ENCODE measurements at places on chromosomes 5 and 9.

GRCh38 chr9:8760000-8760767 lies 960.6 kb upstream of the DMAC1 start:
- no peak for DNase-seq

DNA sequence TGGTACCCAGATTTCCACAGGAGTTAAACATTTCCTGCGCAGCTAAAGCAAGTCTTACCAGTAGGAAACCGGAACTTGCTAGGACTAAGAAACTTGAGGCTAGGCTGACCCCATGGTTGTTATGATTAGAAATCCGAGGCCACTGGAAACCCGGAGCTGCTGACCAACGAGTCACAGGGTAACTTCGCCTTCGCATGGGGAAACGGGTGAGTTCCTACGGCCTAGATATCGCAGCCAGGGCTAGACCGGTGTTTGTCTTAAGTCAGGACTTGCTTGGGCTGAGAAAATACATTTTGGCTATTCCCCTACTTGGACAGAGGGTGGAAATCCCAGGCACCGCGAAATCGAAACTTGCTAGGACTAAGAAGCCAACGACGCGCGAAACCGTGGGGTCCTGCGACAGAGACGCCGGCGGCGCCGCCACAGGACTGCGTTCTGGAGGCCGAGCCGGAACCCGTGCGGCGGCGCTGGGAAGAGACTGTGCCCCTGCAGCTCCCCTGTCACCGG lies 1.6 kb upstream of the ANXA2R start:
- DNase-seq = no peak

- DNase-seq = peak; percentile 37
Measured at GRCh38 chr5:151612689-151613427, 21.7 kb upstream of the FAT2 start.

DNA sequence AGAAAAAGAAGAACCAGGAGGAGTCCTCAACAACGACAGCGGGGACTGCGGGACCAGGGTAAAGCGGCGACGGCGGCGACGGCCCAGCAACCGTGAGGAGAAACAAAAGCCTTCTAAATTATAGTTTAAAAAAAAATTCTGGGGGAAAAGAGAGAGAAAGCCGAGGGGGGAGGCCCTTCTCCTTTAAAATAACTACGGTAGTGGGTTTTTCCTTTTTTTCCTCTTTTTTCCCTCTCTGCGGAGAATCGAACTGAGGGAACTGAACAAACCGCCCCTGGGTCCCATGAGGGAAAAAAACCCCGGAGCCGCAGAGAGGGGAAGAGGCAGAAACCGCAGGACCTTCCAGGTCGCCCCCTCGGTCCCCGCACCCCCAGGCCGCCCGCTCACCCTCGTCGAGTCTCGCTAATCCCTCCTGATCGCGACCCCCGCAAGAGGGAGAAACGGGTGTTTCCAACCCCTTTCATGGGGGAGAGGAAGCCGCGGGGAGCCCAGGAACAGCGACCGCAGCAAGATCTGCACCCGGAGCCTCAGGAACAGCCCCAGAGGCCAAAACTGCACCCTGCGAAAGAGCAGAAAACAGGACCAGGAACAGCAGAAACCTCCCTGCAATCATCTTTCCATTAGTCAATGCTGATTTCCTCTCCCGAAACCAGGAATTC lies 453 bp downstream of the CPEB4 start:
- DNase-seq = no peak

GRCh38 chr5:27962198-27962597 lies 923.8 kb upstream of the CDH9 start:
- DNase-seq = no peak

- peak; percentile 23 for DNase-seq
Measured at GRCh38 chr9:104780796-104781395, 17.0 kb downstream of the NIPSNAP3B start.

DNA sequence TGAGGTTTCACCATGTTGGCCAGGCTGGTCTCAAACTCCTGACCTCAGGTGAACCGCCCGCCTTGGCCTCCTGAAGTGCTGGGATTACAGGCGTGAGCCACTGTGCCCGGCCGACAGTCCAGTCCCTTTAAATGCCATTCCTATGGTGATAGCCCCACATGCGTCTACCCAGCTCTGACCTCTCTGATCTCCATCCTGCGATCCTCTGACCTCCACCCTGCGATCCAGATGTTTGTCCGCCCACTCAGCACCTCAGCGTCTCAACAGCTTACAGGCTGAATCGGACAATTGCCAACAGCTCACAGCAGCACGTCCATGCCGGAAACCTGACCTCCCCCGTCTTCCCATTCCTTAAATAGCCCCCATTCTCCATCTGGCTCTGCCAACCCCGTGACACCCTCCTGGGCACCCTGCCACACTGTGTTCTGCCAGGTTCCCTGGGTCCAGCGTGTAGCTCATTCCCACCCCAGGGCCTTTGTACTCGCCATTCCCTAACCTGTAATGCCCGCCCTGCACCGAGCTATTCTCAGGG lies 44.0 kb upstream of the RNU6ATAC start:
- no peak for DNase-seq

DNA sequence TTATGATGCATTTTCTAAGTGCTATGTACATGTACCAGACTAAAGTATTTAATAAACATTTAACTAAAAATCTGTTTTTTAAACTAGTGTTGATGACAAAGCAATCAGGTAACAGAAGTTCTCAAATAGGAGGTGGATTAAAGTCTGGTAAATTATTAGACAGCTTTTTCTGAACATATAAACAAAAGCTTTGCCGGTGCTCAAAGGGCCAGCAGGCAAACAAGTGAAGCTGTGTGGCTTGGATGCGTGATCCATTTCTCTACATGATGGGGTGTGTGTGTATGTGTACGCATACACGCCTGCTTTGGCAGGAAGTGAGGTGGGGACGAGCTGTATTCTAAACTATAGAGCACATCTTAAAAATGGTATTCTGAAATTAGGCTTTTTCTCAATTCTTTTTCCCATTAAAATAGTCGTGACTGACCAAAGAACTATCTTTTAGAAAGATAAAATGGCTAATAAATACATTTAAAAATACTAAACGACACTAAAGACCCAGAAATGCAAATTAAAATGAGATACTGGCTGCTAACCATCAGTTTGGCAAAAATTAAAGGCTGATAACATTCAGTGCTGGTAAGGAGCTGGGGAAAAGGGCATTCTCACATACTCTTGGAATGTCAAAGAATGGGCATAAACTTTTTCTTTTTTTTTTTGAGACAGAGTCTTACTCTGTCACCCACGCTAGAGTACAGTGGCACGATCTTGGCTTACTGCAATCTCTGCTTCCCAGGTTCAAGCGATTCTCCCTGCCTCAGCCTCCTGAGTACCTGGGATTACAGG lies 174.0 kb downstream of the MAPKAP1 start:
- DNase-seq = no peak

- DNase-seq = no peak
Measured at GRCh38 chr5:107704681-107705401, 34.1 kb upstream of the EFNA5 start.

- DNase-seq = no peak
Measured at GRCh38 chr5:179382486-179382885, 37.2 kb upstream of the ADAMTS2 start.

DNA sequence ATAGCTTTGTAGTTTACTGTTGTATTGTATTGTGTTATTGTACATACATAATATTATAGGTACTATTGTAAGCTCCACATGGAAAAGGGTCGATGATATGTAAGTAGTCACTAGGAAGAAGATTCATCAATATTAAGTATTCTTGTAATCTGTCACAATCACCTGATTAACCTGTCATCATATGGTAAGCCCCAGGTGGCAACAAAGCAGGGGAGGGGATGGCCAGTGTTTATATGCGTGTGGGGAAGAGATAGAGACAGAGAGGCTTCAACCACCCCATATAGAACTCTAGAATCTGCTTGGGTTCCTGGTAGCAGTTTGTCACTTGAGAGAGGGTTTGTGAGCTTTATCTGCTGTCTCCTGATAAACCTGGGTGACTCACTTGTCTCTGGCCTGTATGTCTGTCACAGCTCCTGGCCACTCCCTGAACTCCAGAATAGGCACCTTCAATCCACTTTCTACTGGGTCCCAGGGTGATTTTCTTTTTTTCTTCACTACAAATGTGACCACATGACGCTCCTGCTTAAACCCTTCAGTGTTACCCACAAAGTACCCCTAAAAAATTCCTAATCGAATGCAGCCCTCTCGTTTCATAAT lies 48.9 kb upstream of the CPEB4 start:
- DNase-seq = no peak
